ENCODE measurements at places on chromosomes 4 and X. TPM values are rescaled to one million over a fixed set of nuclear protein-coding genes. Genes with fewer than 3 reads are reported as not detected.

Gene UGT2B17
- not detected for total RNA-seq

Gene ZMAT1
- 5.7 TPM for total RNA-seq

Gene EGFL6
- not detected for total RNA-seq

Gene MSX1
- 3.4 TPM for total RNA-seq

Gene F11
- total RNA-seq = not detected

Gene P2RY4
- total RNA-seq = not detected

- no peak for DNase-seq
Observed at GRCh38 chr4:115973768-115974167, 860.3 kb upstream of the NDST4 start.

DNA sequence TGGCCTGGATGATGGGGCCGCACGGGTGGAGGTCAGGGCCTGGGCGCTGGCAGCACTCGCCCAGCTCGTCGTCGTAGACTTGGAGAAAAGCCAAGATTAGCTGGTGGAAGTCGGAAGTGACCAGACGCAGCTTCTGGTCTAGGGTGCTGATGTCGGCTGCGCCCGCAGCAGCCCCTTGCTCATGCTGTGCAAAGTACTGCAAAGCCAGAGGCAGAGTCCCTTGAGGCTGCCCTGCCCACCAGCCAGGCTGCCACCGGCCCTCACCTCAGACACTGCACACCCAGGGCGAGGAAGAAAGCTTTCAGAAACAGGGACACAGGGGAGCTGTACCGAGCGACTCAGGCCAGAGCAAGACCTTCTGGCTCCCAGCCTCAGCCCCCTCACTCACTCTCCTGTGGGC is 9.7 kb upstream of the TREX2 start:
- DNase-seq = no peak

- DNase-seq = no peak
Observed at GRCh38 chrX:14902537-14902936, 29.3 kb downstream of the MOSPD2 start.

- no peak for DNase-seq
Observed at GRCh38 chr4:6560416-6561172, 14.4 kb upstream of the MAN2B2 start.
